ENCODE measurements at places on chromosomes 3 and 15.
A peak's percentile ranks its signal among the peaks of the same experiment; 100 is the strongest.

GRCh38 chr3:123728014-123728413 is 143.2 kb upstream of the HACD2 start:
- DNase-seq: no peak

DNA sequence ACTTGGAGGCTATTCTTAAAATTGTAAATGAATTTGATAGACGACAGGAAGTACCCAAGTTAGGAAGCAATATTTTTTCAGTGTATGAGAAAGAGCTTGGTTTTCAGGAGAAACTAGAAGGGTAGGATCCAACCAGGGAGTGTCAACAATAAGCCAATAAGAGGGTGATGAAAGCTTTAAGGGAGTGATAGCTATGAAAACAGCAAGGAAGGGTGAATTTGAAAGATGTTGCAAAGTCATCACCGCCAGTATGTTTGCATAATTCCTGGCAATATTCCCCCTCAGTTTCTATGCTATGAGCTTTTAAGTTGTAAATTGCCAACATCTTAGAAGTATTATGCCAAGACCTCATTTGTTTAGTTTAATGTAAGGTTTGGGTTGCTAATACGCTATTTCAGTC is 11.8 kb upstream of the CSTA start:
- no peak for DNase-seq

DNA sequence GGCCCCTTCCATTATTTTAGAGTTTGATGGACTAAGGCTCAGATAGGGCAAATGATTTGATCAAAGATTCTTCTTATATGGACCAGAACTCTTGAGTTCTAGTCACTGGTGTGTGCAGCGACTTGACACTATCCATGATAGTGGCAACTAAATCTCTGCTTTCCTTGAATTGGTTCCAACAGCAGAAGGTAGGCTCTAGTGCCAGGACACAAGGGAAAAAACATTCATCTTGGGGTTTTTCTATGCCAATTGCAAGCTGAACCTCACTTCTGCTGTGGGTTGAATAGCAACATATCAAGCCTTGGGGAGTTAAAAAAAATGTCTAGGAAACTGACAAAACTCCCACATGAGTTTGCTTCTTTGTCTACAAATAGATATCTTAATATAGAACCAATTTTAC is 35.1 kb downstream of the CTXND1 start:
- DNase-seq: no peak

- DNase-seq: no peak
Observed at GRCh38 chr15:67146234-67146633, 80.8 kb downstream of the SMAD3 start.

GRCh38 chr3:129289201-129289921 is 10.7 kb downstream of the HMCES start:
- no peak for DNase-seq

GRCh38 chr3:32601722-32602121 is 31.1 kb upstream of the DYNC1LI1 start:
- no peak for DNase-seq

DNA sequence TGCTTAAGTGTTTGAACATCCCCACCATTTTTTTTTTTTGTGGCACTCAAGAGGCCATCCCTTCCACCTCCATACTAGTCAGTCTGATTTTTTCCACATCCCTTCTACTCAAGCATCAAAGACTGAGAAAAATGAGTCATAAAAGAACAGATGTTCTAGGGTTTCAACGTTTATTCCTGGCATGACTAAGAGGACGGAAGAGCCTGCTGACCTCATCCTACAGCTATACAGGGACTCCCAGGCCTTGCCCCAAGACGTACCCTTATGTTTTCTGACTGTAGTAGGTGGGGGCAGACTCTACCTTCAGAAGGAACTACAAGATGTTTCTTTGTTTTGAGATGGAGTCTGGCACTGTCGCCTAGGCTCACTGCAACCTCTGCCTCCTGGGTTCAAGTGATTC is 3.3 kb upstream of the ITPKA start:
- DNase-seq: no peak

- DNase-seq: no peak
Observed at GRCh38 chr15:82855286-82856100, 46.1 kb downstream of the WHAMM start.

DNA sequence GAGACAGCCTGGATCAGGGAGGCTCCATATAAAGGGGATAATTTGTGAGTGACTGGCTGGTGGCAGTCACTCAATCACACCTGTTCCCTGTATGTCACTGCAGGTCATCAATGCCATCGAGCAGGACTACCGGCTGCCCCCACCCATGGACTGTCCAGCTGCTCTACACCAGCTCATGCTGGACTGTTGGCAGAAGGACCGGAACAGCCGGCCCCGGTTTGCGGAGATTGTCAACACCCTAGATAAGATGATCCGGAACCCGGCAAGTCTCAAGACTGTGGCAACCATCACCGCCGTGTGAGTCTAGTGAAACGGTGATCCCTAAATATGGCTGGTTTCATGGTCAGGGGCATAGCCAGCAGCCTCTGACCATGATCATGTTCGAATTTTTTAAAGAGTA is 453.2 kb downstream of the EPHB1 start:
- DNase-seq: no peak

DNA sequence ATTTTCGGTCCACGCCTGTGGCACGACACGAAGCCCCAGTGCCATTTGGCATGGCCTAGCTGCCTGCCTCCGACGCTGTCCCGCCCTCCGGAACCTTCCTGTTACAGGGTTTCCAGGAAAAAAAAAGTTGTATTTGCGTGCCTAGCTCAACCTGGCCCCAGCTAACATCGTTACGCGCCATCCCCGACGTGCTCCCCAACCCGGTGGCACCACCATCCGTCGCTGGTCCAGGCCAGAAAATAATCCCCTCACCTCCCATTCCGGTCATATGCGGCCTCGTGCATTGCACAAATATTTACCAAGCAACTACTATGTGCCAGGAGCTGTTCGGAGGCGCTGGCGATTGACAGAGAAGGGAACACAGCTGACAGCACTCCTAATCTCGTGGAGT is 1.4 kb upstream of the CYP1A1 start:
- DNase-seq: no peak

DNA sequence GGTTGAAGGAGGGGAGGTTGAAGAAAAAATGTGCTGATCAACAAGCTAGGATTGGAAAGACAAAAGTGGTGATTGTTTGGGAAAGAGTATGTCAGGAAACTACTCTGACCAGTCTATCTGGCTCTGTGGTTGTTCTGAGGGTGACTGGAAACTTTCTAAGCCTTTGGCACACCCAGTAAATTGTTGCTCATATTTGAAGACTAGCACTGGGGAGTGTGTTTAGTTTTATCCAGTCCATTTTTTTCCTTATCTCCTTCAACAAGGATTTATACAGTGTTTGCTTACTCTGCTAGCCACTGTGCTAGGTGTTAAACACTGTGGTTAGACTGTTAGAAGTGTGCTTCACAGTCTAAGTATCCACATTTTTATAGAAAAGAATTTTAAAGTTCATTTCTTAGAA is 28.8 kb downstream of the PPM1L start:
- no peak for DNase-seq

- DNase-seq: no peak
Observed at GRCh38 chr3:50815844-50816243, 141.1 kb downstream of the DOCK3 start.

- no peak for DNase-seq
Observed at GRCh38 chr15:66981771-66982170, 83.6 kb upstream of the SMAD3 start.

DNA sequence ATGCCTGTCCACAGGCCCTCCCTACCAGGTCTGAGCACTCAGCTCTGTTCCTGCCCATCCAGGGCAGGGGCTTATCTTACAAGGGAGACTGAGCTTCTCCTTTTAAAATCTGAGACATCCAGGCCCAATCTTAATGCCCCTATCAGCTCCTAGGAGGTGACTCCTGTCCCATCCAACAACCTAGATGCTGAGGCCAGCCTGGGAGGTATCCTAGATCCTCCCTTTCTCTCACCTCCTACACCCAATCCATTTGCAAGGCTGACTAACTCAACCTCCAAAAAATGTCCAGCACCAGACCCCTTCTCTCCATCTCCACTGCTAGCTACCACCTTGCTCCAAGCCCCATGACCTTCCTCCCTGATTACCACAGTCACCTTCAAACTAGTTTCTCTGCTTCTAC is 17.4 kb downstream of the LHFPL4 start:
- DNase-seq: no peak

- no peak for DNase-seq
Observed at GRCh38 chr15:31925541-31925940, 104.8 kb upstream of the CHRNA7 start.

DNA sequence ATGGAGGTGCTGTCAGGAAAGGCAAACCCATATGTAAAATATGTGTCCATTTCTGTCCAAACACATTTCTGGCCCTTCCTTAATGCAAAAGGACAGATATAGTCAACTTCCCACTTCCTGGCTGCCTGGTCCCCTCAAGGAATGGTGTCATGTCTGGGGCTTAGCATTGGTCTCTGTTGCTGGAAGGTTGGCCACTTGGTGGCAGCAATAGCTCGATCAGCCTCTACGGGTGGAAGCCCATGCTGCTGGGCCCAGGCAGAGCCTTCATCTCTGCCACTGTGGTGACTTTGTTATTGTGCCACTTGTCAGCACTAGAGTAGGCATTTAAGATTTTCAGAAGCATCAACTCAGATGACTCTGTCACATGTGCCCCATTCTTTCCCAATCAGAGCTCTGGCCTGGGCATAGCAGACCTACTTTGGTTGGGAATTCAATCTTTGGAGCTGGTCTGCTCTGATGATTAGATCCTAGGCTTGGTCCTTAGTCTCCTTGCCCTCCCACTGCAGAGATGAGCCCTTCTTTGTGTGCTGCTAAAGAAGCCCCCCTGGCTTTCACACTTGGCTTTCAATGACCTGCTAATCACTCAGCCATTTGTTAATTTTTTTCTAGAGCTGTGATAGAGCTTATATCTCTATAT is 51.0 kb upstream of the SPSB4 start:
- no peak for DNase-seq

DNA sequence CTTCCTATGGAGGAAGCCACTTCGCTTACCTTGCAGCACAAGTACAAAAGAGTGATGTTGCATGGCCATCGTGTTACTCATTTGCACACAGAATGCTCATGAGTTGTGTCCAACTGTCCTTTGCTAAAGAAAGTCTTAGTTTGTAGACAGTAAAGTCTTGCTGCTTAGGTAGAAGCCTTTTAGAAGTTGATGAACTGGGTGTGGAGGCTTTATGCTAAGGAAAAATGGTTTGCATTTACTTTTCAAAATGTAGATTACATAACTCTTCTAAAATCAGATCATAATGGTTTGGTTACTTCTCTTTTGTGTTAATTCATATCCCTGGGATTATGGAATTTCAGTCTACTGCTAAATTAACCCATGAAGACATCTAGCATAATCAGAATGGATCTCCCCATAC is 84.5 kb upstream of the FLNB start:
- no peak for DNase-seq

GRCh38 chr3:103085465-103085864 is 650.6 kb downstream of the ZPLD1 start:
- no peak for DNase-seq

DNA sequence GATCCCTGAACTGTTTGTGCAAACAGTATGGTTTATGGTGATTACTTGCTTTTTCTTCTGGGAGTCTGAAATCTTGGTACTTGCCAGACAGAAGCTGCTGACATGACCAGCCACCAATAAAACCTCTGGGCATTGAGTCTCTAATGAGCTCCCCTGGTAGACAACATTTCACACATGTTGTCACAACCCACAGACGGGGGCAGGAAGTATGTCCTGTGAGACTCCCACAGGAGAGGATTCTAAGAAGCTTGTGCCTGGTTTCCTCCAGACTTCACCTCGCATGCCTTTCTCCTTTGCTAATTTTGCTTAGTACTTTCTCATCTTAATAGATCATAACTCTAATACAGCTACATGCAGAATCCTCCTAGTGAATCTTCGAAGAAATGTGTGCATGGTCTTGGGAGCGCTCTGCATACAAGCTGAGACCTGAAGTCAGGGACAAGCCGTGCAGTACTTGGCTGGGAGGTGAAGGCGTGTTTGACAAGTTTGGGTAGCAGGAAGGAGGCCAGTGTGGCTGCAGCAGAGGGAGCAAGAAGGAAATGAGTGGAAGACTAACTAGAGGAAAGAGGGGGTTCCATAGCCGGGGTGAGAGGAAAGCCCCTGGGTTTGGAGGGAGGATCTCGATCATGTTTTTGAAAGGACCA is 49.0 kb downstream of the B3GNT5 start:
- DNase-seq: no peak

GRCh38 chr3:160980740-160981139 is 124.4 kb downstream of the B3GALNT1 start:
- no peak for DNase-seq

DNA sequence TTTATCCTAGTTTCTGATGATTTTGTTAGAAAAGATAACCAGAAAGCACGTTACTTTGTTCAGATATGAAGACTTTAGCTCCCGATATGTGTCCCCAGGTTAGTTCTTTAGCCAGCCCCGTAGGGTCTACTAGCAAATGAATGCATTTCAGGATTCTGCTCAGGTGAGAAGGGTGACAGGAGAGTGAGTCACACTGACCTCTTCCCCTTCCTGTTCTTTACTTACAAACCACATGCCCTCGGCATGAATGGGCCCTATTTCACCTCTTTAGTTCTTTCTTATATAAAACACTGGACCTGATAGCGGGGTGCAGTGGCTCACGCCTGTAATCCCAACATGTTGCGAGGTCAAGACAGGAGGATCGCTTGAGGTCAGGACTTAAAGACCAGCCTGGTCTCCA is 98.4 kb downstream of the SLC49A4 start:
- DNase-seq: no peak

DNA sequence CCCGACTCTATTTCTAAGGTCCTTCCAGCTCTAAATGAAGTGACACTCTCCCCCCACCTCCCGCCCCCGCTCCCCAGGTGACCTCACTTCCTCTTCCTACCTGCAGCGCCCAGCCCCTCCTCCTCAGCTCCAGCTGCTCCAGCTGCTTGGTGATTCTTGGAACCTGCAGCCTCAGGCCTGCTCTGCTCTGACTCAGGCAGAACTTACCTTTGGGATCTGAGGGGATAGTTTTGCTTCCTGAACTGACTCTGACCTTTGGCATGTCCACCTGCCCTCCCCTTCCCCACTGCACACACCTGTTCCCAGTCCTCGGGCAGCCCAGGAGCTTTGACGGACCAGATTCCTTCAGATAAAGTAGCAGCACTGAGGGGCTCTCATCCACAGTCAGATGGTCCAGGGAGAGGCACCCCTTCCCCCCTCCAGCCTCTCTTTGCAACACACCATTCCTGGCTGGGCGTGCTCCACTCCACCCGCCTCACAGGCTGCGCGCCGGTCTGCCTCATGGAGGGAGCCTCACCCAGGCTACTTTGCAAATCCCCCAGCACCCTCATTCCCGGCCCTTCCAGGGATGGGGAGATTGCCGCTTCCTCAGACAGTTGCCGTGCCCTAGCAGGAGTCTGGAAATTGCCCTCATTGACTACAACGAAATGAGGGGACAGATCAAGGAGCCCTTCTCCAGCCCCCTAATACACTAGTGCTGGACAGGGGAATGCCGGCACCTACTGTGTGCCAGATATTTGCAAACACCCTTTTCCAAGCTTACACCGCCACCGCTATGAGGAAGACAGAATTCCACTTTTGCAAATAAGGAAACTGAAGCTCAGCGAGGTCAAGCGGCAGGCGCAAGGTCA is 692 bp upstream of the C15orf39 start:
- peak; percentile 44 for DNase-seq

Measured in stimulated activated CD8-positive, alpha-beta memory T cell treated with anti-CD3 and anti-CD28 coated beads, Interleukin-7, amount 100 ng/mL, for 4 hours (primary cell).